ENCODE measurements at places on chromosomes 3 and 15.

DNA sequence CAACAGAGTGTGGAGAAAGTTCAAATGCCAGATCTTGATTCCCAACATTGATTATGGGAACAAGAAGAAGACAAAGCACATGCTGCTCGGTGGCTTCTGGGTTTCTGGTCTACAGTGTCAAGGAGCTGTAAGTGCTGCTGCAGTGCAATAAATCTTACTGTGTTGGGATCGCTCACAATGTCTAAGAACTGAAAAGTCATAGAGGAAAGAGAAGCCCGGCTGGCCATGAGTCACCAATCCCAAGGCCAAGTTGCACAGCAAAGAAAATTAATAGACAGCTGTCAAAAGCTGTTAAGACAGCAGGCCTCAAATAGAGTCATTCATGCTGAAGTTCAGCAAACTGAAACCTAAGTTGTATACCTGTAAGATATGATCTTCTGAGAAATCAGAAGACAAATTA lies 33.2 kb upstream of the SPPL2A start:
- DNase-seq = no peak

GRCh38 chr15:91468871-91469580 lies 369.0 kb downstream of the SV2B start:
- DNase-seq = no peak

- DNase-seq = no peak
Observed at GRCh38 chr3:71532639-71533395, 50.7 kb downstream of the FOXP1 start.

- no peak for DNase-seq
Observed at GRCh38 chr3:146403792-146404191, 65.6 kb downstream of the PLSCR2 start.

- DNase-seq = no peak
Observed at GRCh38 chr3:191330530-191331048, 263 bp upstream of the UTS2B start.

- DNase-seq = no peak
Observed at GRCh38 chr3:101149251-101149650, 156.0 kb upstream of the ABI3BP start.

DNA sequence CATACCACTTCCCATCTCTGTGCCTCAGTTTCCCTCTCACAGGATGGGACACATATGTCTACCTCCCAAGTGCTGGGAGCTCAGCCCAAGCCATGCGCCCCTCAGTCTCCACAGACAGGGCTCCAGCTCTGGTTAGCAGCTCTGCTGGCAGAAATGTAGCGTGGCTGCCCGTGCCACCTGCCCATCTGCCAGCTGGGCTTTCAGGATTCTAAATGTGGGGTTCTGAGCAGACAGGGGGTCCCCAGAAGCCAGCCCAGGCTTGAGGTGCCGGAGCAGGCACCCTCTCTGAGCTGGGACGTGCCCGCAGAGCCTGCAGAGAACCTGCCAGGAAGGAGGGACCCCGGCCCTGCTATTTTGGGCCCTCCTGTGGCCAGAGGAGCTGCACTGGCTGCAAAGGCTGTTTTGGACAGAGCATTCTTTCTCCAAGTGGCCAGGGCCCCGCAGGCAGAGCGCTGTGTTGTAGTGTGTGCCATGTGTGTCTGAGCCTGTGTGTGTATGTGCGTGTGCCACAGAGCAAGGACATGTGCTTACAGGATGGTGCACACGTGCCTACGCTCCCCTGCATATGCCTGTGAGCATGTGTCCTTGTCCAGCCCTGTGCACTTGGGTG lies 31.7 kb downstream of the PSTPIP1 start:
- no peak for DNase-seq

- no peak for DNase-seq
Observed at GRCh38 chr15:70777170-70777926, 14.0 kb upstream of the UACA start.

- DNase-seq = no peak
Observed at GRCh38 chr3:41331041-41331440, 131.7 kb downstream of the CTNNB1 start.

DNA sequence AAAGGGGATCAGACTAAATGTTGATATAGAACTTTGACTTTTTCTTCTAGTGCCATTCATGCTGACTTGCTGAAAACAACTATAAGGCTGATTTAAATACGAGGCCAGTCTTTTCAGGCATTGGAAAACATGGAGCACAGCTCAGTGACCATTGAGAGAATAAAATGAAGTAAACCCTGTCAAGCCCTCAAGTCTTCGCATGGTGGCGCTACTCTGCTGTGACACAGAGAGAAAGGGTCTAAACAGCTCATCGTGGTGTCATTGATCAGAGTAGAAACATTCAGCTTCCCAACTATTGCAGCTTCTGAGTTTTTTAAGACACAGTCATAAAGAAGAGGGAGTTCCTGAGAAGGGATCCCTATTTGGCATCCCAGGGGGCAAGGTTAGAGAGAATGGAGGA lies 716.2 kb downstream of the DIPK2A start:
- DNase-seq = no peak

DNA sequence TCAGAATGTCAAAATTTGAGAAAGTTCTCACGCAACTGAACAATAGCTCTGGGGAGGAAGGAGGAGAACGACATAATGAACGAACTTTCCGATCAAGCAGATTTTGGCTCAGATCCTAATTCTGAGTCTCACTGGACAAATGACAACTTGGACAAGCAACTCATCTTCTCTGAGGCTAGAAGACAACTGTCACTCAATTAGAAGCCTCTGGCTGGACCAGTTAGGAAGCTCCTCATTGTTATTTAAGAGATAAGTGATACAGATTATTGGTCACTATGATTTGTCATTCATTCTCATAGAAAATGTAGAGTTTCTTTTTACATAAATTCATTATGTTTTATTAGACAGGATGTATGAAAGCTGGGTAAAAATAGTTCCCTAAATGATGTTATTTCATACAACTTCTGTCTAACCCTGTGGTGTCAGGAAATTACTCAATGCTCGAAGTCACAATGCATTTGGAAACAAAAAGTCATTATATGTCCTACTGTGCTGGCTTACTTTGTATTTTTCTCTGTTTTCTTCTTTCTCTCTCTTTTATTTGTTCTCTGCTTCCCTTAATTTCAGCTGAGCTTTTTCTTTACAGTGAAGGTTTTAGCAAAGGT lies 11.0 kb upstream of the C3orf49 start:
- no peak for DNase-seq

DNA sequence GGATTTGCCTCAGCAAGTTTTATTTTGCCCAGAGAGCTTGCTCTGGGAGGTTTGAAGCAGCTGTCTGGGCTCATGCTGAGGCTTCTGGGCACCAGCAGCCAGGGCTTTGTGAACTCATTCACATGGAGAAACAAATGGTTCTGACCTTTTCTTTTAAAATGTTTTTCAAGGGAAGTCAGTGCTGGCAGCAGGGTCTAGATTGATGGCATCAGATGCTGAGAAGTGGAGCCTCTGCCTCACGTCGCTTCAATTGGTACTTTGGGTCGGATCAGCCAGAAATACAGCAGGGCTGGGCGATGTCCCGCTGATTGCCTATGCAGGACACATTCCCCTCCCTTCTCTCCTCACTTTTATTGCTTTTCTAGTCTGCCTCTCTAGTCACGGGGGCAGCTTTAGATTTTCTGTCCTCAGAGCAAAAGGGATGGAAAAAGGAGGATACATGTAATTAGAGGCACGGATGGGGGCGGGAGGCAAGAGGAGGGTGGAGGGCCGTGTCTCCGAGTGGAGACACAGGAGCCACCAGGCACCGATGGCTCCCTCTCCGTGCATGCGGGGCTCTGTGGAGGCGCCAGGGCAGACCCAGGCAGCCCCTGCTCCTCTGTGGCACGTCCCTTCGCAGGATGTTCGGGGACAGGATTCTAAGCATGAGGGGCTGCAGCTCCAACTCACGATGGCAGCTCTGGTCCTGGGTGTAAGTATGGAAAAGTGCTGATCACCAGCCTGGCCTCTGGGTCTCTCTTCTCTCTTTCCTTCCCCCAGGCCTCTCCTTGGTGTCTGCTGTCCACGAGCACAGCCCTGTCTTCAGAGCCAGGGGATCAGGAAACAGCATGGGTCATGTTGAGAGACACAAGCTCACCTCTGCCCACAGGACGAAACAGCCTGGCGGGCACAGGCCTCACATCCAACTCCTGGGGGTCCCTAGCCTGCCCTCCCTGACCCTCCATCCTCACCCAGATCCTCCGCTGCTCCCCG lies 116.1 kb downstream of the FAM43A start:
- DNase-seq = no peak

GRCh38 chr3:154364849-154365248 lies 40.6 kb upstream of the DHX36 start:
- no peak for DNase-seq

DNA sequence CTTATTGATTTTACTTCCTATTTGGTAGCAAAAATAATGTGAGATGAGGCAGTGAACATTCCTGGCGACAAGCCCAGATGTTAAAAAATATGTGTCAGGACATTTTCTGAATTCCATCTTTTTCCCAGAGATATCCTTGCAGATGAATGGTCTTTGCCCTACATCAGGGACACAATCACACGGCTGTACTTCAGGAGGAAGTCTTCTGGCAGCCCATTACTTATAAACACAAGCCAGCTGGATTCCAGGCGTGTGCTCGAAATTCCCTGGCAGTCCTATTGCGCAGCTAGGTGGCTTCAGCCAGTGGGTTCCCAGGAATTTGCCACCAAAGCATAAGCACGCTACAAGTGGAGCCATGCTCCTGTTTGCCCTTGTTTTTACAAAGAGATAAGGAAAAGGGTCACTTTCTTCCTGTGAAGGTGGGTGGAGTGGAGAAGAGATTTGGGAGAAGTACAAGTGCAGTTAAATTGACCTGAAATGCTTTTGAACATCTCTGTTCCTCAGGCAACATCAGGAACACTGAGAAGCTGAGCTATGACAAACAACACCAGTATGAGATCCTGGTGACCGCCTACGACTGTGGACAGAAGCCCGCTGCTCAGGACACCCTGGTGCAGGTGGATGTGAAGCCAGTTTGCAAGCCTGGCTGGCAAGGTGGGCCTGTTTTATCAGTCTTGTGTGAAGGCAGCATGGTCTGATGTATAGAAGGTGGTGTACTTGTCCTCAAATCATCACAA lies 257.1 kb upstream of the TRIM42 start:
- DNase-seq = no peak

- no peak for DNase-seq
Observed at GRCh38 chr3:170809007-170809974, 60.7 kb downstream of the RPL22L1 start.

GRCh38 chr3:13231781-13232666 lies 158.8 kb upstream of the IQSEC1 start:
- no peak for DNase-seq

DNA sequence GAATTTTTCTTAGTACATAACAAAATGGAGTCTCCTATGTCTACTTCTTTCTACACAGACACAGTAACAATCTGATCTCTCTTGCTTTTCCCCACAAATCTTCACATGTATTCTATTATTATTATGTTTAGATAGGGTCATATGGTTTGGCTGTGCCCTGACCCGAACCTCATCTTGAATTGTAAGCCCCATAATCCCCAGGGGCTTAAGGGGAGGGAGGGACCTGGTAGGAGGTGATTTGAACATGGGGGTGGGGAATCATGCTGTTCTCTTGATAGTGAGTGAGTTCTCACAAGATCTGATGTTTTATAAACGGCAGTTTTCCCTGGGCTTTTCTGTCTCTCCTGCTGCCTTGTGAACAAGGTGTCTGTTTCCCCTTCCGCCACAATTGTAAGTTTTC lies 86.7 kb upstream of the SELENOK start:
- DNase-seq = no peak

DNA sequence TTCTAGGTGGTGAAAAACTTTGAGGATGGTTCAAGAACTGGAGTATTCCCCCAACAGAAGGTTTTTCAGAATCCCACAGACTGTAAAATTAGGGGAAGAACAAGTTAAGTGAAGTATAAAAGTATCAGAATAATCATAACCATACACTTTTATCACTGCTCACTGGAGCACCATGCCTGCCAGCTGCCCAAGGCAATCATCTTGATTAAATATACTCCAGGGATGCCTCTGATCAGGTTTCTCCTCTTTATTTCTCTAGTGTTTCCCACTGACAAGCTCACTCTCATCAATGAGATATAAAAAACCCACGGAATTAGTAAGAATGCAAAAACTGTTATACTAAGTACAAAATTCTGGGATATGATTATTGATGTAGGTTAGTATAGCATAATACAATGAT lies 108.0 kb downstream of the STAG1 start:
- no peak for DNase-seq

GRCh38 chr3:73045391-73045790 lies 16.1 kb upstream of the EBLN2 start:
- DNase-seq = no peak

GRCh38 chr3:88410259-88410658 lies 260.5 kb downstream of the C3orf38 start:
- no peak for DNase-seq

GRCh38 chr15:77597804-77598453 lies 34.8 kb downstream of the LINGO1 start:
- no peak for DNase-seq

DNA sequence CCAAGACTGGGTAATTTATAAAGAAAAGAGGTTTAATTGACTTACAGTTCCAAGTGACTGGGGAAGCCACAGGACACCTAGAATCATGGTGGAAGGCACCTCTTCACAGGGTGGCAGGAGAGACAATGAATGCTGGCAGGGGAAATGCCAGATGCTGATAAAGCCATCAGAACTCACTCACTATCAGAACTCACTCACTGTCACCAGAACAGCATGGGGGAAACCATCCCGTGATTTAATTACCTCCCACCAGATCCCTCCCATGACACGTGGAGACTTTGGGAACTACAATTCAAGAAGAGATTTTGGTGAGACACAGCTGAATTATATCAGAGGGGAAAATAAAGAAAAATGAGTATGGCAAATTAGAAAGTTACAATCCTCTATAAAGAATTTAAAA lies 310.9 kb downstream of the BCHE start:
- DNase-seq = no peak

GRCh38 chr3:124636863-124637296 lies 93.4 kb upstream of the UMPS start:
- no peak for DNase-seq

- DNase-seq = no peak
Observed at GRCh38 chr15:65655026-65655425, 33.3 kb downstream of the SLC24A1 start.

DNA sequence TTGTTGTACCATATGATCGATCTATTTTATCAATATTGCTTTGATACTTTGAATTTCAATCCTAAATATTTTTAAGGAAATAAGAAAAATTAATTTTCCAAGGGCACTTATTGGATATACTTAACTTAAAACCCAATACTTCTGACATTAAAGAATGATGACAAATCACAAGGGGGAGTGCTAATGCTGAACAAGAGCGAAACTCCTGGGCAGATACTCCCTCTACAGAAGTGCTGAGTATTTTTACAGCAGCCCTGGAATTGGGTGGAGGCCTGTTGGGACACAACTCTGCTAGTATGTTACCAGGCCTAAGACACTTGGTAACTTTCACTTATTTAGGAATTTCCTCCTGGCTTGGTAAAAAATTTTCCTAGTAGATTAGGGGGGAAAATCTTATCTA lies 46.2 kb downstream of the DENND6A start:
- DNase-seq = no peak

DNA sequence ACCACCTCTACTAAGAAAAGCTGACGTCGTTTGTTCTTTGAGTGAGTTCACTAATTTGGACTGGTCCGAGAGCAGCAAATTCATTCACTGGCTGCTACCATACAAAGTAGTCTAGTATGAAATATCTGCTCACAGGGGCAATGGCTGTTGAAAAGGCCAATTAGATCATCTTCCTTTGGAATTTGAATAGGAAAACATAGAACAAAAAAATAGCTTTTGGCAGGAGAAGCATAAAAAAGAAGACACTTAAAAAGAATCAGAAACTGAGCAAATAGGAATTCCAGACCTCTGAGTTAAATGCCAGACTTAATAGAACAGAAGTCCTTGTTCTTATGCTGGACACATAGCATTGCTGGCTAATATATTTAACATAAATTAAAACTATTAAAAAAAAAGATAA lies 159.3 kb downstream of the IL1RAP start:
- DNase-seq = no peak
